ENCODE measurements at places on chromosomes 2 and 18.

- DNase-seq, result no peak
Observed at GRCh38 chr2:216031960-216032689, 18.8 kb upstream of the MREG start.

DNA sequence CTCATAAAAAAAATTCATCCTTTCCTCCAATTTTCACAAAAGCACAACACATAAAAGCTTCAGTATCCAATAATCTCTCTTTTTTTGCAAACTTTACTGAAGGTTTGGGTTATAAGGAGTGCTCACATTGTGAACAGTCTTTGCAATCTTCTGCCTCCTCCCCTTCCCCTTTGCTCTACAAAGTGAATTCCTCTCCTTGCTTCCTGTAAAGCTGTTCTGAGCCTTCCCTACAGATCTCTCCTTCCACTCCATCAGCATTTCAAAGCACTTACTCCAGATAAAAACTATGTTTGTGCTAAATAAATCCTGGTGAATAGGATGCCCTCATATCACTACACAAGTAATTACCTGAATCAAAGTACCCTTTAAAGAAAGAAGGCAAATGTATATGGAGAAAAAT, 4.6 kb upstream of the PDK1 start:
- DNase-seq, result no peak

GRCh38 chr18:39521164-39521563, 1955.6 kb upstream of the CELF4 start:
- DNase-seq, result no peak

DNA sequence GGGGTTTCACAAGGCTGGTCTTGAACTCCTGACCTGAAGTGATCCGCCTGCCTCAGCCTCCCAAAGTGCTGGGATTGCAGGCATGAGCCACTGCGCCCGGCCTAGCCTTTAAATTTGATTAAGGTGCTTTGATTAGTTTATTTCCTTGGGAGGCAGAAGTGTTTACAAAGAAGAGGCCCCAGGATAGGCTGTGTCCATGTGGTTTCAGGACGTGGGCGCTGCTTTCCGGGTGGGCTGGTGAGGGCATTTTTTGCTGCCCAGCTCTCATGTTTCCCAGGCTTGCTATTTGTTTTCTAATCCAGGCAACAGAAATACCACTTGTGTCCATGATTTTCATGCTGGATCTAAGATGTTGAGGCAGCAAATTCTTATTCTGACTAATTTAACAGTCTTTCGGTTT, 124.2 kb downstream of the SH3RF3 start:
- DNase-seq, result no peak

DNA sequence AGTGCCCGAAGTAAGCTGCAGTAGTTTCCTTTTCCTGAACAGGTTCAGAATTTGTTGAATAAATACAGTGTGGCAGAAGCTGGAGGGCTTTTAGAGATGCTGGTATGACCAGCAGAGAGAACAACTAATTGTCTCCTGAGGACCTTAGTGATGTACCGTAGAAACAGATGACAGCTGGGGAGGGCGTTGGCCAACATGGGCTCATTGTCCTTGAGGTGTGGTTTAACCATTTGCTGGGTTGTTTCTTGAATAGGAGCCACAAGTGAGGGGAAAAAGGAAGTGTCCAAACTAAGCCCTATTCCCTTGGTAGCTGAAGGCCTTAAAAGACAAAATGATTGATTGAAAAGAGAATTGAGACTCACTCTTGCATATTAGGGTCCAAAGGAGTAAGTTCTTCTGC, 11.7 kb upstream of the FAM228A start:
- DNase-seq, result no peak

All from stimulated activated CD4-positive, alpha-beta T cell treated with anti-CD3 and anti-CD28 coated beads, Interleukin-4, amount 100 ng/mL, for 1 hour (primary cell).